ENCODE measurements at places on chromosomes 6 and 20. TPM values are rescaled to one million over a fixed set of nuclear protein-coding genes. Genes with fewer than 3 reads are reported as not detected.

Gene DNAH8
- total RNA-seq: 0.03 TPM

Gene APOBEC2
- total RNA-seq: 7.0 TPM

Gene GMNN
- 72.1 TPM for total RNA-seq

Gene CDSN
- total RNA-seq: not detected

Gene PNRC1
- 51.8 TPM for total RNA-seq

Gene TREML1
- total RNA-seq: 0.10 TPM

Gene FRMD1
- not detected for total RNA-seq

Gene CLPSL2
- not detected for total RNA-seq

Gene LRRC73
- total RNA-seq: not detected

Gene TRIM38
- 3.2 TPM for total RNA-seq

Gene KCNK5
- 9.5 TPM for total RNA-seq

Gene DDR1
- 80.9 TPM for total RNA-seq

Gene KIAA1755
- total RNA-seq: 1.4 TPM

Gene DOK5
- not detected for total RNA-seq

Gene GLP1R
- not detected for total RNA-seq

Gene GGTLC1
- not detected for total RNA-seq

Gene ANGPT4
- total RNA-seq: not detected

Gene MEP1A
- not detected for total RNA-seq

Gene TTI1
- 66.0 TPM for total RNA-seq

Gene REM1
- not detected for total RNA-seq

Gene SOX18
- total RNA-seq: 0.13 TPM
